ENCODE measurements at places on chromosomes 4 and X. TPM values are rescaled to one million over a fixed set of nuclear protein-coding genes. Genes with fewer than 3 reads are reported as not detected.

Gene OGT
- 95.4 TPM for total RNA-seq

Gene GLOD5
- total RNA-seq = not detected

Gene MGAT4D
- not detected for total RNA-seq

Gene APBB2
- total RNA-seq = 148 TPM

Gene C4orf36
- total RNA-seq = not detected

All from smooth muscle cell of the umbilical artery (primary cell).